Gastrocnemius medialis (tissue), 4 donors: ENCODE measurements at places on chromosomes 13 and 19. TPM values are rescaled to one million over a fixed set of nuclear protein-coding genes. Genes with fewer than 3 reads are reported as not detected.

DNA sequence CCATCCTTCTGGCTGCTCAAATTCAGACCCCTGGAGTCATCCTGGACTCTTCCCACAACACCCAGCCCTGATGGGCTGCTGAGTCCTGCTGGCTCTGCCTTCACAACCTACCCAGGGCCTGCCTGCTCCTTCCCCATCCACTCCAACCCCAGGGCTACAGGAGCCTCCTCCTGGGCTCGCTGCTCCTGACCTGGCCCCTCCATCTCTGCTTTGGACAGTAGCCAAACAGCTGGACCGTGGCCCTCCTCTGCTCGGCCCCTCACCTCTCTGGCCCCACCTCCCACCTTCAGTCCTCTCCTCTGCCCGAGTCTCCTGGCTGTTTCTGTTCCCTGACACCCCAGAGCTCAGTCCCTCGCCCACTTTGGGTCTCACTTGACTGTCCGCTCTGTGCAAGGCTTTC, 66.7 kb downstream of the CEBPG start:
- DNase-seq, result no peak

DNA sequence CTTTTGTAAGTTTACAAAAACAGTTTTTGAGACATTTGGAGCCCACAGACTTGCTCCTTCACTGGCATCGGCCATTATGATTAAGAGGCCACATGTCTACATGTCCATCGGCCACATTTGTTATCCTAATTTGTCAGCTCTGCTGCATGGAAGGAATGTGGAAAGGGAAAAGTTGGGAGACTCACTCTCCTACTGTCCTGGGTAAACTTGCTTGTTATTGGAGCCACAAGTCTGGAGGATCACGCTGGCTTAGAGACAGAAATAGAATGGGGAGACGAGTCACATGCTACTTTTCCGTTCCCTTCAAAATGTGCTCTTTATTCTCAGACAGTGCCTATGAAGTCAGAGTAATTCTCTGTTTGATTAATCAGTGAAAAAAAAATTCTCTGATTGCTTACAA, 741.2 kb upstream of the PCDH9 start:
- no peak for DNase-seq

NLRP11 gene
- not detected for total RNA-seq

MBNL2 gene
- total RNA-seq, result 92.0 TPM

GRCh38 chr19:21626924-21627697, 121.7 kb downstream of the ZNF429 start:
- no peak for DNase-seq

DNA sequence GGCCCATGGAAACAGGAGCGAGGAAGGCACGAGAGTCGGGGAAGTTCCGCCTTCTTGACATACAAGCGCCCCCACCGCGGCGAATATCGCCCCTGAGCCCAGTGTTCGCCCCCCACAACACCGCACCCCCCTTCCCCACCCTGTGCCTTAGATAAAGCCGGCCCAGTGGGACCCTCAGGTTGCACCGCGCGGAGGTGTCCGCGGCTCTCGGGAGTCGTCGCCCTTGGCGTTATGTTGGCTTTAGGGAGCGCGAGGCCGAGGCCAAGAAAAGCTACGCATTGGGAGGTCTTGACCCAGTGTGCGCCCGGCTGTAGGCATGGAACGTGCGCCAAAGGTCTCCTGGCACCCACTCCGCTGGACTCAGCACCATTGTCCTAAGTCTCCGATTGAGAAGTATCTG, 603 bp upstream of the ZNF132 start:
- no peak for DNase-seq
